Eye (tissue), 1 donor: ENCODE measurements at places on chromosomes 5 and 9.

DNA sequence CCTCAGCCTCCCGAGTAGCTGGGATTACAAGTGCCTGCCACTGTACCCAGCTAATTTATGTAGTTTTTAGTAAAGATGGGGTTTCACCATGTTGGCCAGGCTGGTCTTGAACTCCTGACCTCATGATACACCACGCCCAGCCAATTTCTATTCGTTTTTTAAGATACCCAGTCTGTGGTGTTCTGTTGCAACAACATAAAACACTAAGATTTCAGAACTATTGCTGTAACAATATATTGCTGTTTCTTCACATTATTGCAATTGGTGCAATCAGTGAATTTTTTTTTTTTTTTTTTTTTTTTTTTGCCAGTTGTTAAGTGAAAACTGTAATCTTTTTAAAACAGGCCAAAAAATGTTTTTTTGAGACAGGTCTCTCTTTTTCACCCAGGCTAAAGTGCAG lies 9.9 kb downstream of the SRP19 start:
- DNase-seq, result no peak

GRCh38 chr9:127990554-127990953 lies 9.8 kb upstream of the EEIG1 start:
- no peak for DNase-seq

DNA sequence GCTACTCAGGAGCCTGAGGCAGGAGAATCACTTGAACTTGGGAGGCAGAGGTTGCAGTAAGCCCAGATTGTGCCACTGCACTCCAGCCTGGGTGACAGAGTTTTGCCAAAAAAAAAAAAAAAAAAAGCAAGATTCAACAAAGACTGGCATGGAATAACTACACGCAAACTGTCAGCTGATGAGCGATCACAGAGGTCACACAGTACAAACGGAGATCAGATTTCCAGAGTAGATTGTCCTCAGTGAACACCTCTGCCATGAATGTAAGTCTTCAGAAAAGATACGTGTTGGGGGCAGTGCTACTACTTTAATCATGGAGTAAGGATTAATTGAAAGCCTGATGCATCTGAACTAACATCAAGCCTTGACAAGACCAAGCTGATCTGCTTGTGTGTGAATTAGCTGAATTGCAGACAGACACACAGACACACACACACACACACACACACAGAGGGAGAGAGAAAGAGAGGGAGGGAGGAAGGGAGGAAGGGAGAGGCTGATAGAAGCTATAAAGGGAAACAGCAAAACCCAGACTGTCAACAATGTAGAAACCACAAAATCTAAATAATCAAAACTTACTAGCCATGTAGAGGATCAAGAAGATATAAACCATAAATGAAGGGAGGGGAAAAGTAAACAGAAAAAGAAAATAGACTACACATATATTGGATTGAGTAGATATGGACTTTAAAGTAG lies 222.9 kb upstream of the ZNF462 start:
- no peak for DNase-seq

DNA sequence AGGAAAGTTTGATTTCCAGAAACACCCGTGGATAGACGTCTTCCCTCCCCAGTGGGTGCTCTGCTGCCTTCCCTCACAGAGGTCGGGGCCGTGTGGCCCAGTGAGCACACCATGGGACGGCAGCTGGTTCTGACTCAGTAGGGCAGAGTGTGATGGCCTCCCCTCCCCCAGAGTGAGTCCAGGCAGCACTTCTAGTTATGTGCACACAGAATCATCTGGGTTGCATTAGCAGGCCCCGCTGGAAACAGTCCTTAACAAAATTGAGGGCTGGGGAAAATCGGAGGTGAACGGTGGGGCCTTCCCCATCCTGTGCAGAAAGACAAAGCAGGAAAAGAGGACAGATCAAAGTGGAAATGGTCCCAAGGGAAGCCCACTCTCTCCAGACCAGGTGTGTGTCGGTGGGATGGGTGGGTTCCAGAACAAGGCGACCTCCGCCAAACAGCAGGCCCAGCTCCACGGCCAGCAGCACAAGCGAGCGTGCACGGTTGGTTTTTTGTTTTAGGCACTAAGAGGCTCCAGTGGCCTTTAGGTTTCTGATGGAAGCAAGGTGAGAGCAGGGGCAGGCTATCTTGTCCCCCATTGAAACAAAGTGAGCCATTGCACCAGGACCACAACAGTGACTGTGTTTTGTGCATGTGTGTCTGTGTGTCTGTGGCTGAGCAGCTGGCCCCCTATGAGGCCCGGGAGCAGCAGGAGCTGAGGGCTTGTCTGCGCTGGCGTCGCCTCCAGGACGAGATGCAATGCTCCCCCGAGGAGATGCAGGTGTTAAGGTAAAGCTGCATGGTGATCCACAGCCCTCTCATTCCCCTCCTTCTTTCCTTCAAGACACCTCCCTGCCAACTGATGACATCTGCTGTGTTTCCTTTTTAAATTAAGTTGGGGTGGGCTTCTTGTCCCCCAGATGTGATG lies 201.5 kb downstream of the AOPEP start:
- no peak for DNase-seq

DNA sequence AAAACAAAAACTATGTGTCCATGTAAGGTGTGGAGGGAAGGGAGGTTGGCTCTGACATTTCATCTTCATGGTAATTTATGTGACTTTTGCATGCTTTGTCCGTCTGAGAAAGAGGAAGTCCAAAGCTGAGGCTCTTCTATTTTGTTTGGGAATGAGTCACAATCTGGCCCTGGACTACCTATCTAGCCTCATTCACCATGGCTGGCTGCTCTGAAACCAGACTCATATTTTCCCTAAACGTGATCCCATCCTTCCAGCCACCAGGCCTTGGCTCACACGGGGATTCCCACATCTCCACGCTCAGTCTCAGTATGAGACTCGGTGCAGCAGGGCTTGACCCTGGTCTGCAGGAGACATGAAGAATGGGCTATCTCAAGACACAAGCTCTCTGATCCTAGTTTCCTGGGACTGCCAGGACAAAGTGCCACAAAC lies 672.8 kb downstream of the ACTL7B start:
- DNase-seq, result no peak

GRCh38 chr5:126562823-126563222 lies 32.2 kb downstream of the ALDH7A1 start:
- DNase-seq, result no peak
